ENCODE measurements at places on chromosomes 1 and 21.

DNA sequence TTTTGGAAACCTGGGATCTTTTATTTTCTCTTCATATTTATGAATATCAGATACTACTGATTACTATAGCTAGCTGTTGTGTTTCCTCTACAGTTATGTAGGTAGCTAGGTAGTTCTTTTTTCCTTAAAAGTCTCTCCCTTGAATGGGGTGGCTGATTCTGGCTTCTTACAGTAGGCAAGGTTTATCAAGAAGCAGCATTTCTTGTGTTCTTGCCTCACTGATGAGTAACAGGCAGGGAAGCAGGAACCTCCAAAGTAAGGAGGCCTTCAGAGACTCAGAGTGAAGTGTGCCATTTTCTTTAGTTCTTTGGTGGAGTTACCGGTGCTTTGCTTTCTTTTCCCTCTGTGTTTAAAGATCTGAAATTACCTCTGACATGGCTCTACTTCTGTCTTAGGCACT lies 56.0 kb downstream of the ZMYM4 start:
- no peak for DNase-seq

GRCh38 chr1:7386226-7387052 lies 384.7 kb upstream of the VAMP3 start:
- peak; percentile 30 for DNase-seq

- DNase-seq, result no peak
Observed at GRCh38 chr1:118535901-118536300, 350.9 kb upstream of the SPAG17 start.

GRCh38 chr1:15349133-15349532 lies 60.6 kb upstream of the EFHD2 start:
- no peak for DNase-seq

- no peak for DNase-seq
Observed at GRCh38 chr21:38824124-38824822, 18.5 kb downstream of the ETS2 start.

DNA sequence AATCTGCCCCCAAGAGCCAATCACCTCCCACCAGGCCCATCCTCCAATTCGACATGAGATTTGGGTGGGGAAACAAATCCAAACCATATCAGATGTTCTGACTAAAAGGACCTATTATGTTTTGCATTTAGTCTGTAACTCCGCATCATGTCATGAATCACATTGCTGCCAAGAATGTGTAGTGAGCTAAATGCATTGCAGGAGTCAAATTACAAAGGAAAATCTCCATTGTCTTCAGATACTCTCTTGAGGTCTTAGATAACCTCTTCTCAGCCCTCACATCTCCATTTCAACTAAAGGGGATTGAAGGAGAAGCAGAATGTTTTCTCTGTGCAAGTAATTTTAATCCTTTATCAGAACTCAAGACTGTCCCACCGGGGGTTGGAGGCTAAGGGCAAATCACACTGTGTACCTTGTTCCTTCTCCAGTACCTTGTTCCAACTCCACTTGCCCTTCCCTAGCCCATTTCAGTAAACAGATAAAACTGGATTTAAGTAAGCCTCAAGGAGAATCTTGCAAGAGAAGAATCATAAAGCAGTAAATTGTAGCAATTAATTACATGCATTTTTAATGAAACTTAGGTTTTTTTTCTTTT lies 34.1 kb downstream of the EXTL2 start:
- no peak for DNase-seq

DNA sequence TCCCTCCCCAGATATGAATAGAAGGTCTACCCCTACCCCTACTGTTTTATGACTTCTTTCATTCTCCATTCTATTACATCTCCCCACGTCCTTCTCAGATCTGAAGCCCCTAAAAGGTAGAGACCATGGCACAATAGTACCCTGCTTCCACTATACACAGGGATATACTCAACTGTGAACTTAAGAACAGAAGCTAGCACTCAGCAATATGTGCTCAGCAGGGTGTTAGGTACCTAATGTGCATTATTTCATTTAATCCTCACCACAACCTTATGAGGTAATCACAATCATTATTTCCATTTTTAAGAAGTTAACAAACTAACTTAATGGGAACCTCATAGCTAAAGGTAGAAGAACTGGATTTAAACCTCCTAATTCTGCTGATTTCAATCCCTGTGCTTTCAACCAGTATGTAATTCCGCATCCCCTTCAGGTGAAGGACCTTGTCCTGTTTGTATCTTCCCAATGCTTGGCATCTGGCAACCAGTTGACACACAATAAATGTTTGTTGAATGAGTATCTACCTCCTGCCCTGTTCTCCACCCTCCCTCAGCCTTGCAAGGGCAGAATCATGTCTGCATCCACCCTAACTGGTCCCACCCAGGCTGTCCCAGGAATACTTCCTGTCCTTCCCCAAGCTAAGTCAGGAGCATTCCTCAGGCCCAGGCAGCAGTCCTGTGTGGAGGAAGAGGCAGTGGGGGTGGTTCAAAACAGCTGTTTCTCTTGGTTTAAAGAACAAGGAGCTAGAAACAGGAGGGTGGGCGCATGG lies 6.5 kb downstream of the DENND2D start:
- DNase-seq, result no peak

GRCh38 chr1:1782399-1783221 lies 4.3 kb upstream of the NADK start:
- no peak for DNase-seq

GRCh38 chr1:18204575-18204974 lies 97.0 kb downstream of the IGSF21 start:
- no peak for DNase-seq

DNA sequence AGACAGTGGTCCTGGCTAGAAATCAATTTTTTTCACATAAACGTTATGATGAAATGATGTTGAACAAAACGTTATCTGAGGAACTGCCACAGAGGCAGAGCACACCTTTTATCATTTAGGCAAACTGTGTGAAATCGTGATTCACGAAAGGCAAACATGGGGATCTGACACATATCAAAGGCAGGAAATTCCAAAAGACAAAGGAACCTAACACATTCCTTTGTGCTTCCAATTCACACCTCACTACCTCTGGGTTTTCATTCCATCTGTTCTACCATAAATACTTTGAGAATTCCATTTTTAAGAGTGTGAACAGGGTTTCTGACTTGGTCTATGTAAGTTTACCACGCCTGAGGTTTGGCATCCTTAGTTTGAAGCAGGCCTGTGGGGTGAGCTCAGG lies 119.5 kb upstream of the KRTAP19-8 start:
- DNase-seq, result no peak

GRCh38 chr1:24321697-24322469 lies 2.7 kb downstream of the GRHL3 start:
- DNase-seq, result peak; percentile 95

GRCh38 chr1:213089924-213090677 lies 39.1 kb downstream of the RPS6KC1 start:
- DNase-seq, result no peak

DNA sequence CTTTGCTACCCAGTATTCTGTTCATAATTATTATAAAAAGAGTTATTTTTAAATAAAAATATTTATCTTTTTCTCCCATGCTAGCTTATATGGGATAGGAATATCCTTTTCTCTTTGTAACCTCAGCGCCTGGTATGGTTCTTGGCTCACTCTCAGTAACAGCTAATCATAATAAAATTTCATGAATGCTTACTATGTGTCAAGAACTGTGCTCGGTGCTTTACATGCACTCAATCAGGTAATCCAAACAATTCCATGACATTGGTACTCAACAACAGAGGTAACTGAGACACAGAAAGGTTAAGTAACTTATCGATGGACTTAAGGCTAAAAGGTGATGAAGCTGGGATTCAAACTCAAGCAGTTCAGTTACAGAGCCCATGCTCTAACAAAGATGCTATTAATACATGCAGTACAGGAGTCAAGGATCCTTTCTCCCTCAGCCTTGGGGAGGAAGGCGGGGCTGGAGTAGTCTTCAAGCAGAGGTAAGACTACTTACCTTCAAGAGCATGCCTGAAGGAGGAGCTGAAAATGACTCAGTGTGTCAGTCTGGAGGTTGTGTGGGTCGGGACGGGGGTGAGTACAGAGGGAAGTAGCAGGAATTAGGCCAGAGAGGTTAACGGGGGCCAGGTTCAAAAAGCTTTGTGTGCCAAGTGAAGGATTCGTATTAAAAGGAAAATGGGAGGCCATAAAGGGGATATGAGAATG lies 73.4 kb downstream of the PLPPR5 start:
- no peak for DNase-seq

DNA sequence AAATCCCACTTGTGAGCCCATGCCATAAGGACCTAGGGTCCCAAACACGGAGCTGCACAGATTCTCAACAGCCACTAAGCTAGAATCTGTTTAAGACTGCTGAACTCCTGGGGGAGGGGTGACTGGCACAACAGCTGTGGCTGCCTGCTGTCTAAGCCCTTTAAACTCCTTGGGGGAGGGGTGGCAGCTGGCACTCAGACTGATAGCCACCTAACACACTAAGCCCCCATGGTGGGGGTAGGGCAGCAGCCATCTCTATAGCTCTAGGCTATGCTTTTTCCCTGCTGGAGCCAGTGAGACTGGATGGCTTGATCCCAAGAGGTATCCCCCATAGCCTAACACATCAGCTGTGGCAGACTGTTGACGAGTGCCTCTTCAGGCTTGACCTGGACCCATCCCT lies 73.3 kb upstream of the FMO3 start:
- DNase-seq, result no peak

DNA sequence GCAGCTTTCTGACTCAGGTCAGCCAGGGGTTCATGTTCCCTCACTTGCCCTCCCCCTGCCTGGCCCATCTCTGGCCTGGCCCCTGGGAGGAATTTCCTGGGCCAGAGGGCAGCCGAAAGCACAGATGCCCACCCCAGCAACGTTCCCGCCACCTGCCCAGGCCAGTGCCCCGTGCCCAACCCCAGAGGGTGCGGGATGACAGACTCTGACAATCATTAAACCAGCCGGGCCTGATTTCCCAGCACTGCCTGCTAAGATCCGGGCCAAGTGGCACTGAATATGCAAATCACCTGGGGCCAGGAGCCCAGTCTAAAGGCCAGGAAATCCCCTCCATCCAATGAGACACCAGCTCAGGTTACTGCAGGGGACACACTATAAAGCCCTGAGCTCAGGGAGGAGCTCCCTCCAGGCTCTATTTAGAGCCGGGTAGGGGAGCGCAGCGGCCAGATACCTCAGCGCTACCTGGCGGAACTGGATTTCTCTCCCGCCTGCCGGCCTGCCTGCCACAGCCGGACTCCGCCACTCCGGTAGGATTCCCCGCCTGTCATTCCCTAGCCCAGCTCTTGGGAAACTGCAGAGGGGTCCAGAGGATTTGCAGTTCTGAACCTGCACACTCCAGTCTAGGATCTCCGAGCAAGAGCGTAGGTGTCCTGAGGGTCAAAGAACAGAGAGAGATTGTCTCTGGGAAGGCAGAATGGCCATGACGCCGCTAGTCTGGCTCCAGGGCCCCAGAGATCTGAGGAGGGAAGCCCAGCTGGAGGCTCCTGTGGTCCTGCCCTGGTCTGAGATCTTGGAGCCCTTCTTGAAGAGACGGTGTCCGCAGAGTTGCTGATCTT lies at the start of gene ELF3:
Gene ELF3, plus strand, starts transcription at position 408 of the 836 bp plus-strand sequence. CDS start 550 bp downstream, outside the sequence.
- no peak for DNase-seq

DNA sequence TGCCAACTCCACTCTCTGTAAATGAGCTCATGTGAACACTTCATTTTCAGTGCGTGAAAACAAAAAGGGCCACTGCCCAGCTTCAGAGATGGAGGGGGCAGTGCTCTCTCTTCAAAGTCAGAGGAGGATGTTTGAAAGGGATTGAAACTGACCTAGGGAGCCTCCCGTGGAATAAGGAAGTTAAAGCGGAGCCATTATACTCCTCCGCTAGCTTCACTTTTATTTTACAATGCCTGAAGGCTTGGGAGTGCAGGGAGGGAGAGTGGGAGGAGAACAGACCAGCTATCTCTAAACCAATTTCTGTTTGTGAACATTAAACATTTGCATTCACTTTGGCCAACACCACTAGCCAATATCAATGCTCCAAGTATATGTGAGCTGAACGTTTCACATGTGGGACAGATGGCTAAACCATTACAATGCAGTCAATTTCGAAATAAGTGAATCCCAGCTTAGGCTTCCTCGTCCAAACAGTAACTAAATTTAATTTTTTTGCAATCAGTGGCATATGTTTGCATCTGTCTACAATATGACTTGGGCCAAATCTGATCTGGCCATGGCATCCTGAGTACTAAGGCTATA lies 126.9 kb downstream of the ESRRG start:
- DNase-seq, result no peak

- no peak for DNase-seq
Observed at GRCh38 chr1:233695901-233696300, 82.0 kb downstream of the KCNK1 start.

- no peak for DNase-seq
Observed at GRCh38 chr1:227437495-227438008, 119.3 kb upstream of the CDC42BPA start.

GRCh38 chr1:205048382-205048781 lies 5.4 kb downstream of the CNTN2 start:
- DNase-seq, result no peak

DNA sequence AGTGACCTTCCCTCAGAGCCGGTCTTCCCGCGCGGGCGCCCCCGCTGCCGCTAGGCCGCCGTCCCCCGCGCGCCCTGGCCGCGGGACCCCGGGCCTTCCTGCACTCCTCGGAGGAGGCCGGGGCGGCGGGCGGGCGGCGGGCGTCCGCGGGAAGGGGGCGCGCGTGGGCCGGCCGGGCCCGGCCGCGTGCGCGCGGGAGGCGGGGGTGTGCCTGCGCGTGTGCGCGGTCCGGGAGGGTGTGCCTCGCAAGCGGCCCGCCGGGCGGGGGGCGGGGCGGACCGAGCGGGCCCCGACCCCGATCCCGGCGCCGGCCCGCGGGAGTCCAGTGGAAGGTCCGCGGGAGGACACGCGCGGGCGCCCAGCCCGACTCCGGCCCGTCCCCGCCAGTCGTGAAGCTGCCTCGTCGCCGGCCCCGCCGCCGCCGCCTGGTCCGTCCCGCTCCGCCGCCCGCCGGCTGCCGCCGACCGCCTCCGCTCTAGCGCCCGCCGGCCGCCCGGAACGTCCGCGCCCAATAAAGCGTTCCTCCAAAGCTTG lies 438 bp downstream of the MRPS6 start:
- DNase-seq, result peak; percentile 11

GRCh38 chr1:94416901-94417727 lies 1.1 kb upstream of the ABCD3 start:
- DNase-seq, result no peak

DNA sequence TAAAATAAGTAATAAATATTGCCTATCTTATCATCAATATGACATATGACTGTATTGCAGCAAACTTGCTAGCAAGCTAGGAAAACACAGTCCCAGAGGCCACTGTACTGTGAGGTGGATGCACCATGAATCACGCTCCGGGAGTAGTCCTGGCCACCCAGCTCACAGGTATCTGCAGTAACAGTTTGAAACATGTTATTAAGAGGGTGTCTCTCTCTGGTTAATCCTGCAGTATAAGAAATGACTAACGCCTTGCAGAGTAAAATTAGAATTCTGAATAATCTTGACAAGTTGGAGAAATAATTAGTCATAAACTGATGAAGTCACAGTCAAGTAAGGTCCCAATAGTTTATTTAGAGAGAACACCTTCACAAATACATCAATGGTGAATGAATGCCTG lies 34.0 kb upstream of the DPT start:
- DNase-seq, result no peak

DNA sequence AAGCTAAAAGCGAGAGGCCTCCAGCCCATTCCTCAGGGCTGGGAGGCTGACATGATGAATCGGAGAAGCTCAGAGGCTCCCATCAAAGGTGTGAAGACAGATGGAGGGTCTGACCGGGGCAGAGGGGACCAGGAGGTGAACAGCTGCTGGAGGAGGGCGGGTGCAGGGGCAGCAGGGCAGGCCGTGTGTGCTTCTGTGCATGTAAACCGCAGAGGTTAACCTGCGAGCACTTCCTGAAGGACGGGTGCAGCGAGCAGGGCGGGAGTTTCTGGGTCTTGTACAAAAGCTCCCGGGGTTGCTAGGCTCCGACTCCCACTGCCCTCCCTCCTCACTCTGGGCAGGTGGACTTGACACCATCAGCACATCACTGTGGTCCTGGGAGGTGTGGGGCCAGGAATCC lies 75.2 kb downstream of the PAX7 start:
- no peak for DNase-seq

All from SJSA1 (cell line).